AG10803 (cell line): ENCODE measurements at places on chromosomes 1 and 21.
A peak's percentile ranks its signal among the peaks of the same experiment; 100 is the strongest.

GRCh38 chr1:114034567-114035303, 55.5 kb downstream of the OLFML3 start:
- DNase-seq, result no peak

DNA sequence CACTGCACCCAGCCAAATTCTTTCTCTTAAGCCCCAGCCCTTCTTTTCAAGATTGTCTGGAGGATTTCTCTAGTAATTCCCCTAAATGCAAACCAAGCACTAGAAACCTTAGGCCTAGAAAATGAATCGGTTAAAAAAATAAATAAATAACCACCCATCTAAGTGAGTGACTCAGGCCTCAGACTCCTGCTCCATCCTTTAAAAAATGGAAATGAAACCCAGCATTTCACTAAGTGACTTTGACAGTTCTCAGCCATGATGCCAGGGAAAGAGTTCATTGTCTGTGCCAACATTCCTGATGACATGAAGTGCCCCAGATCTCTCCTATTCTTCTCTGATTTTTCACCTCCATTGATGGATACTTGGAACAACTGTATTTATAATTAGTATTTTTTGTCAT, 415.2 kb upstream of the DAB1 start:
- peak; percentile 25 for DNase-seq

- no peak for DNase-seq
These were observed 118.2 kb downstream of the ODF2L start for GRCh38 chr1:86277936-86278335.

GRCh38 chr1:98048244-98048643, 127.4 kb upstream of the DPYD start:
- DNase-seq, result peak; percentile 87

DNA sequence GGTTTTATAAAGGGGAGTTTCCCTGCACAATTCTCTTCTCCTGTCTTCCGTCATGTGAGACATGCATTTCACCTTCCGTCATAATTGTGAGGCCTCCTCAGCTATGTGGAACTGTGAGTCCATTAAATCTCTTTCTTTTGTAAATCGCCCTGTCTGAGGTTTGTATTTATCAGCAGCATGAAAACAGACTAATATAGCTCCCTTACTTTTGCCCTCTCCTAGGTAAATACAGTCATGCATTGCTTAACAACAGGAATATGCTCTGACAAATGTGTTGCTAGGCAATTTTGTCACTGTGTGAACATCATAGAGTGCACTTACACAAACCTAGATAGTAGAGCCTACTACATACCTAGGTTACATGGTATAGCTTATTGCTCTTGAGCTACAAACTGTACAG, 616.8 kb downstream of the RWDD3 start:
- no peak for DNase-seq

DNA sequence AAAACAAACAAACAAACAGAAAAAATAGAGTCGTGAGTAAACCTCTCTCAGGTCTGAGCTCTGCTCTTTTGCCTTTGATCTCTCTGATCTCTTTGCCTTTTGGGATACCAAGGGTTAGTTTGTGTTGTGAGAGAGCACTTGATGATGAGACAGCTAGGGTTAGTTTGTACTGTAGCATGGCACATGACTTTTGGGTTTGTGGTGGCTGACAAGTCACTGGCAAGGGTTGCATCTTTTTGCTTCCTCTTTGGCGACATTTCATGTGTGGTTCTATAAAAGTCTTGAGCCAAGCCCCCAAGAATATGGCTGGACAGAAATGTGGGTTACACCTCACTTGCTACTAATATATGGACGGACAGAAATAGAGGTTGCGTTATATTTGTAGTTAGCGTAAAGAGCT, 60.5 kb downstream of the TESK2 start:
- DNase-seq, result no peak

GRCh38 chr1:95006681-95007080, 66.1 kb downstream of the ALG14 start:
- peak; percentile 74 for DNase-seq

- DNase-seq, result peak; percentile 12
These were observed 10.9 kb downstream of the MYBPHL start for GRCh38 chr1:109295712-109296415.

- no peak for DNase-seq
These were observed 171.8 kb downstream of the TOMM20 start for GRCh38 chr1:234956821-234957329.

- no peak for DNase-seq
These were observed 33.4 kb upstream of the WNT4 start for GRCh38 chr1:22176258-22176657.

DNA sequence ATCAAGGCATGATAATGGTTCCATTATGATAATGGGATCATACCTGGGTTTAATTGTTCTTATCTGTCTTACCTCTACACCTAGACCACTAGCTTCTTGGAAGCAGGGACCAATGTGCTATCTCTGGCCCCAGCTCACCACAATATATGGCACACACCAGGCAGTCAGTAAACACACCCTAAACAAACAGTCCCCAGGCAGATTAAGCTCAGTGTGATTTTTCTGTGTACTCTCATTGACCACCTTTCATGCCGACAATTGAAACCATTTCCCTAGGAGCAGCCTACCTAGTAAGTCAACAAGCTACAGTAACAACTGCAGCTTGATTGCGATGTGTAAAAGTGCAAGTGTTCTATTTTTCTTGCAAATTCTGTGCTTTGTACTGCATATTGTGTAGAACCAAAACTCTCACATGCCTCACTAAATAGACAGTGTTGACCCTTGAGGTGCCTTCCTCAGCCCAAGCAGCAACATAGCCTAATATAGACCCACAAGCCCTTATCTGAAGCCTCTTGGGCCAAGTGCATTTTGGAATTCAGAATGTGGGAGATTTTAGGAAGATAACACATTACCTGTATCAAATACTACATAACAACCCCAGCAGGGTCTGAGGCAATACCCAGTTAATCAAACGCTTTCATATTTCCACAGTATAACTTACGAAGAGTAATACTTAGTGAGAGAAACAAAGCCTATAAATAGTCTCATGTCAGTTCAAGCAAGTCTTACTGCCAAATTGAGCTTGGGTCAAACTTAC, 32.0 kb downstream of the INPP5B start:
- no peak for DNase-seq

DNA sequence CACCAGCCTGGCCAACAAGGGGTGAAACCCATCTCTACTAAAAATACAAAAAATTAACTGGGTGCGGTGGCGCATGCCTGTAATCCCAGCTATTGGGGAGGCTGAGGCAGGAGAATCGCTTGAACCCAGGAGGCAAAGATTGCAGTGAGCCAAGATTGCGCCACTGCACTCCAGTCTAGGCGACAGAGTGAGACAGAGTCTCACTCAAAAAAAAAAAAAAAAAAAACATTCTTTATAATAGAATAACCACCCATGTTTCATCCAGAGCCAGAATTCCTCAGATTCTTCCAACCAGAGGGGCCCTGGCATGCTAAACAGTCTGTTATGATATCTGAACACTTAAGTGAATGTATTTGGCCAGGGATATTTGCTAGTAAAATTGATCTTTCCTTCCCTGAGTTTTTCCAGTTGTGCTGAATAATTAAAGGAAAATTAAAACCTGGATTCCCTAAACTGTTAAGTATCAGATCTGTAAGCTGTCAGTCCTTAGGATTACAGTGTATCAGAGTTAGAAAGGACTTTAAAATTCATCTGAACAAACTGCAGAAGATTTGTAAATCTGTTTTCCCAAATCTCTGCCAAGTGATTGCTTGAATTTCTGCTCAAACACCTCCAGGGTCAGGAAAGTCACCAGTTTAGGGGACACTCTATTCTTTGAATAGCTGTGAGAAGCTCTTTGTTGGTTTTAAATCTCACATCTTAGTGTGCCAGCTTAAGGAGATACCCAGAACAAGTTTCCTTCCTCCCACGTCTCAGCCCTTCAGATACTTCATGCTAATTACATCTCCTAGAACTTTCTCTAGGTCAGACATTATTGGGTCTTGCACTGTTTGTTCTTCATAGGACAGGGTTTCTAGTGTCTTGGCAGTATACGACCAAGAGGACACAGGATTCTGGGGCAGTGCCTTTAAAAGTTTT, 84.6 kb upstream of the BMP8A start:
- peak; percentile 90 for DNase-seq

- peak; percentile 67 for DNase-seq
These were observed 110.6 kb upstream of the ADAMTS5 start for GRCh38 chr21:27077501-27077900.

- peak; percentile 72 for DNase-seq
These were observed 600.5 kb downstream of the USP25 start for GRCh38 chr21:16330082-16330907.

DNA sequence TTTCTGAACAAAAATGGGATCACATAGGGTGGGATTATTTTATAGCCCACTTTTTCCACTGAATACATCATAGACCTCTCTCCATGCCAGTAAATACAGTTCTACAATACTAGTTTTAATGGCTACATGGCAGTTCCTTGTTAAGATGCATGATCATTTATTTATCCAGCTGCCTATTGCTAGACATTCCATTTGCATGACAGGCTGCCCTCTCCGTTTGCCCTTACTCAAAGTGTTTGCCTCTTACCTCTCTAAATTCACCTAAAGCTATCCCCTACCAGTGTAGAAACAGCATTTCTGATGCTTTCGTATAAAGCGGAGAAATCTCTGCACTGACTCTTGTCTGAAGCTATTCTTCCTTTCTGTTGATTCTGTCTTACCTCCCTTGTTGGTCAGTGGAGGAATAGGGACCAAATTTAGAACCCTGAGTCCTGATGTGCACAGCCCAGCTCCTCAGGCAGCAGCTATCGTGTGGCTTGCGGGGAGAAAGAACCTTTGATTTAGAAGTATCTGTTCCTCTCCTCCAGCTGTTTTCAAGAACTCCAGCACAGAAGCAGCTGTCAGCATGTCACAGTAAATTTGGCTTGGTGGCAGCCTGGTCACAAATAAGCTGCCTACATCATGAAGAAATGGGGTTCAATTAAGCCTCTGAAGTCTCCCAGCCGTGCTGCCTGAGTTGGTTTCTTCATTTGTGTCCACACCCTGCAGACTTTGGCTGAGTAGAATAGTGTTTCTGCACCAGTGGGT, 337.3 kb downstream of the PRDM2 start:
- DNase-seq, result no peak

DNA sequence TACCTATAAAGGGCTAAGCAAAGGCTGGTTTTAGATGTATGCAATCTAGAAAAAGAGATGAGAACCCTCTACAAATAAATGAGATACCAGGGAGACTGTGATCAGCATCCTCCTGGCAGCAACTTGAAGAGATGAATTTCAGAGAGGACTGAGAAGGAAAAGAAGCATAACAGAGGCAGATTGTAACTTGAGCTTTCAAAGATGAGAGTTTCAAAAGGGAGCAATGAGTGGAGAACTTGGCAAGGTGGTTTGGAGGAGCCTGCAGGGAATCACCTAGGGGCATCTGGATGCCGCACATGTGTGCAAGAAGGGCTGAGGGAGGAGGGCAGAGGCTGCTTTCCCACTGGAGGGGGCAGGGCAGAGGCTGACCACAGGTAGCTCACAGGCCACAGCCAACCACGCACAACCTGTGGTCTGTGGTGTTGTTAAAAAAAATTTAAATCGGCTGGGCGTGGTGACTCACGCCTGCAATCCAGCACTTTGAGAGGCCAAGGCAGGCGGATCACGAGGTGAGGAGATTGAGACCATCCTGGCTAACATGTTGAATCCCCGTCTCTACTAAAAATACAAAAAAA, 50.2 kb downstream of the PCNX2 start:
- no peak for DNase-seq

- DNase-seq, result no peak
These were observed 284.9 kb downstream of the PBX1 start for GRCh38 chr1:164843743-164844500.

GRCh38 chr1:32104127-32104526, 3.7 kb upstream of the KPNA6 start:
- DNase-seq, result no peak

- DNase-seq, result no peak
These were observed 35.8 kb downstream of the RIPK4 start for GRCh38 chr21:41731081-41731480.

DNA sequence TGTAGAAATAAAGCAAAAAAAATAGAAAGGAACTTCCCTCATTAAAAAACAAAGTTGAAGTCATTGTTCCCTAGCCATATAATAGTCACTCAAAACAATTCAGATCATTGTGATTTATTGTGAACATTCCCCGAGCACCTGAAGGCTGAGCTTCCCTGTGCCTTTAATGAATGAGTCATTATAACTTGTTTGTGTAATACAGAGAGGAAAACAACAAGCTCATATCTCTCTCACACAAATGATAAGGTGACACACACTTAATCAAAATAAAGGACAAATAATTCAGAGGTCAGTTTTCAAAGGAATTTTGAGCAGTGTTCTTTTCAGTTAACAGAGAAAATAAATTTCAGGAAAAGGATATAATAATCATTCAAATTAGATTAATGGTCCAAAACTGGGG, 326.2 kb downstream of the DUSP10 start:
- DNase-seq, result no peak

DNA sequence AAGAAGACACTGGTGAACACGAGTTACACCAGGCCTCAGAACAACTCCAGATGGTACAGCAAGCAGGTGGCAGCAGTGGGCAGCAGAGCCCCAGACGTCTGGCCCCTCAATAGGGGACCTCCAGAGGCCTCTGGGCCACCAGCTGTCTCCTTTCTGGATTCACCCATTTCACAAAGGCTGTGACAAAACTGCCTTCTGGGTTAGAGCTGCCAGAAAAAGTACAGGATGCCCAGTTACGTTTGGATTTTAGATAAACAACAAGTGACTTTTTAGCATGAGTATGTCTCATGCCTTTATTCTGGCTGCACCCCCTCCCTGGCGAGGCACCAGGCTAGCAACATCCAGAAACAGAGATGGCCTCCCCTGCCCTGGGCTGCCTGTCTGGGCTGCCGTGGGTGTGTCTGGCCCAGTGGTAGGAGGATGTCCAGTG, 30.1 kb downstream of the ITPKB start:
- no peak for DNase-seq

- peak; percentile 75 for DNase-seq
These were observed 37.6 kb downstream of the DIPK1A start for GRCh38 chr1:92923664-92924063.

DNA sequence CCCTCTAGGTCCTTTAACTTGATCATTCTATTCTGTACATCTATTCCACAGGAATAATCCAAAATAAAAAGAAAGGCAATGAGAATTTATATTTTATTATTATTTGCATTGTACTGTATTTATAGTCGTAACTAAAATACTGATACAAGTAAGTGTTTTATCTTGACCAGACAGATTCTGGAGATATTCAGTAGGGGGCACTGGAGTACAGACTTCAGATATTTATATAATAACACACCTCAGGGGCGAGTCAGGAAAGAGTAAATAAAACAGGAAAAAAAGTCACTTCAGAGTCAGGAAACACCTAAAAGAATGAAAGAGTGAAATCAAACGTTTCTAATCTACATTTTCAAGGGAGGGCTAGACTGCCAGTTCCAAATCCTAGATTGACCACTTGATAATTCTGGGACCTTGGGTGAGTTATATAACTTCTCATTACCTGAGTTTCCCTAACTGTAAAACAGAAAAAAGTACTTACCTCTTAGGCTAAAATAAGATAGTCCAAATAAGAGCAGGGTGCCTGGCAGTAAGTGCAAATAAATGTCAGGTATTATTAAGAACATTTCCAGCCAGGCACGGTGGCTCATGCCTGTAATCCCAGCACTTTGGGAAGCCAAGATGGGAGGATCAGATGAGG, 31.1 kb upstream of the MTF1 start:
- peak; percentile 34 for DNase-seq
